ENCODE measurements at places on chromosomes 1 and 21. TPM values are rescaled to one million over a fixed set of nuclear protein-coding genes. Genes with fewer than 3 reads are reported as not detected.
A peak's percentile ranks its signal among the peaks of the same experiment; 100 is the strongest.

Gene SHE
- total RNA-seq, result not detected

Gene FMO1
- total RNA-seq, result 83.2 TPM

Gene CFHR4
- total RNA-seq, result not detected

Gene GNG4
- 3.4 TPM for total RNA-seq

Gene NES
- total RNA-seq, result 170 TPM

Gene UBL4B
- not detected for total RNA-seq

Gene LCE3D
- not detected for total RNA-seq

Gene CCDC30
- 0.49 TPM for total RNA-seq

GRCh38 chr1:171081763-171082201 is 8.9 kb upstream of the FMO3 start:
- peak; percentile 19 for DNase-seq

- DNase-seq, result no peak
Measured at GRCh38 chr1:234734412-234734835, 124.4 kb upstream of the IRF2BP2 start.

DNA sequence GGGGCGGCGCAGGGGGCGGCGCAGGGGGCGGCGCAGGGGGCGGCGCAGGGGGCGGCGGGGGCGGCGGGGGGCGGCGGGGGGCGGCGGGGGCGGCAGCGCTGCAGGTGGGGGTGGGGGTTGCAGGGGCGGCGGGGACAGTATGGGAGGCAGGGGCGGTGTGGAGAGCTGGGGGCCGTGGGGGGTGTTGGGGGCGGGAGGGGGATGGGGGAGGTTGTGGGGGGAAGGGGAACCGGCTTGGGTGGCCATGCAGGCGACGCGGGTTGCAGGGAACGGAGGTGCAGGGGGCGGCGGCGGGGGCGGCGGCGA is 13.0 kb upstream of the SLC19A1 start:
- no peak for DNase-seq

GRCh38 chr1:20603504-20604464 is 14.9 kb downstream of the CDA start:
- DNase-seq, result no peak

GRCh38 chr1:208551633-208552320 is 307.6 kb upstream of the PLXNA2 start:
- DNase-seq, result no peak

- DNase-seq, result peak; percentile 54
Measured at GRCh38 chr1:163436140-163436812, 114.5 kb downstream of the NUF2 start.

- no peak for DNase-seq
Measured at GRCh38 chr1:33030575-33030974, 6.1 kb downstream of the AK2 start.

DNA sequence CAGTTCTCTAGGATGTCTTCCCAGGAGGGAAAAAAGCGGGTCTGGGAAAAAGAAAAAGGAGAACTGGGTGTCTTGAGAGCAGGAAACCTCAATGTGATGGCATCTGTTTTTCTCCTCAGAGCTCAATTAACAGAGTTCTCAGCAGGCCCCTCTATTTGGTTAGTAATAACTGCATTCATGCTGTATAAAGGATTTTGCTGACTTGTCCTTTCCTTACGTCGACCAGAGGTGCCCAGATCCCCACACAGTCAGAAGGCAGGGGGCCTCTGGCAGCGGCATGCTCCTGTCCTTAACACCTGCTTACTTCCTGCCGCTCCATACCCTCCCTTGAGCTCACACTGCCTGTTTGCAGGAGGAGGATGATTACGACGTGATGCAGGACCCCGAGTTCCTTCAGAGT is 12.3 kb downstream of the PSMD4 start:
- no peak for DNase-seq

- no peak for DNase-seq
Measured at GRCh38 chr1:243528459-243529121, 272.7 kb downstream of the SDCCAG8 start.

DNA sequence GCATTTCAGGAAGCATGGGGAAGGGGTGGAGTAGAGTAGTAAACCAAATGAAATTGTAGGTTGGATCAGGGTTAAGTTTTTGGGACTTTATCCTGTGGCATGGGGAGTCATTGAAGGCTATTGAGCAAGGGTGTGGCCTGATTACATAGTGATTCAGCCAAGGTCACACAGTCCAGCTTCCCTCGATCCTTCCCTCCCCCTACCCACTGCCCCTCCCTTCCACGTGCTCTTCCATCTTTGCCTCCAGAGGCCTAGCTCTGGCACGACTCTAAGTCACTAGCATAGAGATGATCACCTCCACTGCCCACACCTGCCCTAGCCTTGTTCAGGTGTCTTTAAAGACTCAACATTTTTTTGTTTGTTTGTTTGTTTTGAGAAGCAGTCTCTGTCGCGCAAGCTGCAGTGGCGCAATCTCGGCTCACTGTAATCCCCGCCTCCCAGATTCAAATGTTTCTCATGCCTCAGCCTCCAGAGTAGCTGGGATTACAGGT is 37.2 kb upstream of the SLC9A1 start:
- DNase-seq, result no peak

DNA sequence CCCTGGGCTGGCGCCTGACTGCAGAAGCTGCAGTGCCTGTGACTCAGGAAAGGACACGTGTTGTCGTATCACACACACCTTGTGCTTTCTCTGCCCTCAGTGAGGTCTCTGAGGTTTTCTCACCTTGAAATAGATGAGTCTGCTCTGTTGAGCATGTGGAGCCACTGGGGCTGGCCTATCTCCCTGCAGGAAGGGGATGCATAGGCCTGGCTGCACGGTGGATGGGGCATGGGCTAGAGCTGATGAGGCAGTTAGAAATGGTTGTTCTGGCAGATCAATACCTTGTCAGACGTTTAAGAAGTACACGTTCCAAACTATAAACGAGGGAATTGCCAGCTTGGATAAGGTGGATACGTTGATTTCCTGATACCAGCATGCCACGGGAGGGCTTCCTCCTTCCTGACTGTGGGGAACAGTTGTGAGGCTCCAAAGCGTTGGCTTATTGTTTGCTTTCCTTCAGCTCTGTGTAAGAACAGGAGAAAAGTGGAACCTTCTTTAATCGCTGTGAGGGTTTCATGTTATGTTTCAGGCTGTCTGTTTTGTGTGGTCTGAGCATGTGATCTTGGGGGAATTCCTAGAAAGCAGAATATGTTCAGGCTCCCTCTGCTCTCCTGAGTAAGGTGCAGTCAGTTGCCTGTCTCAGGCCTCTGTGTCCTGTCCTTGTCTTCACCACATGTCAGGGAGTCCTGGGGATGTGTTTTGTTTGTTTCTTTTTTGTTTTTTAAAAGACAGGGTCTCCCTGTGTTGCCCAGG is 44.8 kb downstream of the PCNT start:
- no peak for DNase-seq

DNA sequence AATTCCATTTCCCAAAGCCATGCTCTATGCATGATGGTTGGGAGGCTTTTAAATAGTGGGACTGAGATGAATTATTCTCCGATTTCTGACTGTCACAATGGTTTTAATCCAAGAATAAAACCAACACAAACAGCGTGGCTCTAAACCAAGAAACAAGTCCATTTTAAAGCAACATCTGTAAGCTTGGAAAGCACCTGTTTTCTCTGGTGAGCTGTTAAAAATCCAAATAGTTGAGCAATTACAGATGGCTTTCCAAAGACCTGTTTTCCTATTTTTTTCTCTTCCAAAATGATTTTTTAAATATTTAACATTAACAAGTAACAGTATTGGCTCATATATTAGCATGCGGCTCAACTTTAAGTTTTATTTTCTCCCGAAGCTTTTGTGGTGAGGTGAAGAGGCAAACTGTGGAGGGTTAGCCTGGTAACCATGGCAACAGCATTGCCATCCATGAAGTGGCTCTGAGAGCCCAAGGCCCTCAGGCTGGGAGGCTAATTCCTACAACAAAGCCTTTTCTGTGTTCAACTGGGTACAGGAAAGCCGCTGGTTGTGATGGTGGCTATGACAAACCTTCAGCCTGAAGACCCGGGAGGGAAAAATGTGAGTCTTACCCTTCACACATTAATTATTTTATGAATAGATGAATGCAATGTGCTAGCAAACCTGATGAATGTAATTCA is 56.7 kb upstream of the B3GALT5 start:
- DNase-seq, result no peak

- DNase-seq, result no peak
Measured at GRCh38 chr1:66282343-66282852, 251.6 kb upstream of the SGIP1 start.

GRCh38 chr21:32415451-32416398 is 3.2 kb downstream of the EVA1C start:
- no peak for DNase-seq

GRCh38 chr1:34398916-34399275 is 222.2 kb downstream of the C1orf94 start:
- no peak for DNase-seq

GRCh38 chr21:35111321-35111930 is 62.3 kb upstream of the RUNX1 start:
- no peak for DNase-seq

Data from G401 (cell line).